ENCODE measurements at places on chromosomes 2 and 18.
A peak's percentile ranks its signal among the peaks of the same experiment; 100 is the strongest.

DNA sequence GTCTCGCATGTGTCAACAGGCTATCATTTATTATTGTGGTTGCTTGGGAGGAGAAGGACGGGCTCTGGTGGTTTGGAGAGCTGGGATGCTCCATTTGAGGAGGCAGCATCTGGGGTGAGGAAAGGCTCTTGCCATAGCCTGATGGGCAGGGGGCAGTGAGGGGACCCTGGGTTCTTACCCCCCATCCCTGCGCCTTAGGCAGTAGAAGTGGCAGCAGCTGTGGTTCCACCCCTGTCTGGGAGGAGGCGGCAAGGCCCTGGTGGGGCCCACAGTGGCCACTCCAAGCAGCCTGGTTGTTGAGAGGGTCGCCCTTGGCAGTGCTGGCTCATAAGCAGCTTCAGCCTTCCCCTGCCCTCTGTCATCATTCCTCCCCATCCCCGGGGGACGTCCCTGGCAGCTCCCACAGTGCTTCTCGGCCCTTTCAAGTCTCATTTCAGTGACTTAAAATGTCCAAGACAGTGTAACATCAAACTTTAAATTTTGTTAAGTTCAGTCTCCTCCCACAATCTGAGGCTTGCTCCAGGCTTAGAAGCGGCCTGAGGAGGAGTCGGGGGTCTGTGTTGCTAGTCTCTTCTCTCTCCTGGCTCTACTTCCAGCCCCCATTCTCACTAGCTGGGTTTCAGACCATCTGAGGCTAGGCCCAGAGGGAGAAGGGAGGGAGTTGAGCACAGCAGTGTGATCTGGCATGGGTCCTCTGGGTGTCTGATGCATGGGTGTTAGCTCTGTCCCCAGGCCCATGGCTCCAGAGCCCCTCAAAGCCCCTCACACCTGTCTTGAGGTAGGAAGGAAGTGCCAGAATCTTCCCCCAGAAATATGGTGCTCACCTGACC, 34.9 kb upstream of the PTPN4 start:
- no peak for DNase-seq

DNA sequence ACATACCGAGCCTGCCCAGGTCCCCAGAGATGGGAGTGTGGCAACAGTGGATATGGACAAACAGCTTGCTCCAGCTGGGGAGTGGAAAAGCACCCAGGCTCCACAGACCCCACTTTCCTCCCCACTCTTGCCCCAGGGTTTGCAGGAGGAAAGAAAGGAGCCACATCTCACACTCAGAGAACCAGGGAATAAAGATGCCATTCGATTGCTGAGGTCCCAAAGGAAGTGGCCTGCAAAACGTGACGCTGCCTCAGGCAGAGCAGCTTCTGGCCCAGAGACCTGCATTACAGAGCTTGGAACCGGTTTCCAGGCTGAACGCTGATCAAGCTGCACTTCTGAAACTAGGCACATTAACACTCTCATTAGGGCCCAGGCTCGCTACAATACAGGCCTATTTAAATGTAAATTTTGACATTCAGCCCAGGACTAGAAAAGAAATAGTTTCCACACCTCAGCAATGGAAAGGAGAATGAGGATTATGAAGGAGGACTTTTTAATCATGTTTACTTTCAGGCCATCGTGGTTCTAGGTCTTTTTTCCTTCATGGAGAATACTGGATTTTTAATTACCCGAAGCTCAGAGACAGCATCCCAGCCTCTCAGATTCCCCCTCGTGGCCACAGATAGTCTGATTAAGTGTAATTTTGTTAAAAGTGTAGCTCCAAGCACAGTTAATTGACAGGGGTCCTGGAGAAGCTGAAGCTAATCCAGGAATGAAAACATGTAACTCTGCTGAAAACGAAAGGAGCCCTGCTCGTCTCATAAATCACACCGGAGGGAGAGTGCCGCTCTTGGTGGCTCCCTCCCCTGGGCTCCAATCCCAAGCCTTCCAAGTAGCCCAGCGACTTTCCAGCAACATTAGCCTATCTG, 221.3 kb upstream of the RAB6C start:
- DNase-seq = peak; percentile 15

DNA sequence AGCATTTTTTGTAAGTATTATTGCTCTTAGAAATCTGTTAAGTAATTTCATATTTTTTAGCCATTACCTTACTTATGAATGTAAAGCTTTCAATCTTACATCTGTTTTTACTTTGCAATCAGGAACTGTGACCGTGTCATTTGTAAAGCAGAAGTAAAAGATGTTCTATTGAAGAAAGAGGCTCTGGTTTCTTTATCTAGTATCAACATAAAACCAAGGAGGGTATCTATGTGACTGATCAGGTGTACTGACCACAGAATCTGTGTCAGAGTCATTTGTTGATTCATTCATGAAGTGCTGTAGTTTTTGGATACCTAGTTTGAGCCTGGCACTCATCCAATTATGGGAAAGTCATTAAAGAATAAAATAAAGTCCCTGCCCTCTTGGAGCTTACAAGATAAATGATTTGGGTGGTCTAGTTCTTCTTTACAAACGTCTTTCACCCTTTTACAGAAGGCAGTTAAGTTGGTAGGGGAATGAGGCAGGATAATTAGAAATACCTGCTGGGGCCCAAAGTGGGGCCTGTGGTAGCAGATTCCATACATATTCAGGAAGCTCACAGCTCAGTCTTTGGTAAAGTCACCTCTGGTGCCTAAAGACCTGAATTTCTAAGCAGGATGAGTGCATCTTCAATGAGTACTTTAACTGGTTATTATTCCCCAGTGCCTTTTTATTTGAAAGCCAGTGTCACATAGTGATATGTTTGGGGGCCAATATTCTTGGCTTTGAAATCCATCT, 260.6 kb upstream of the NT5C1B start:
- DNase-seq = no peak

DNA sequence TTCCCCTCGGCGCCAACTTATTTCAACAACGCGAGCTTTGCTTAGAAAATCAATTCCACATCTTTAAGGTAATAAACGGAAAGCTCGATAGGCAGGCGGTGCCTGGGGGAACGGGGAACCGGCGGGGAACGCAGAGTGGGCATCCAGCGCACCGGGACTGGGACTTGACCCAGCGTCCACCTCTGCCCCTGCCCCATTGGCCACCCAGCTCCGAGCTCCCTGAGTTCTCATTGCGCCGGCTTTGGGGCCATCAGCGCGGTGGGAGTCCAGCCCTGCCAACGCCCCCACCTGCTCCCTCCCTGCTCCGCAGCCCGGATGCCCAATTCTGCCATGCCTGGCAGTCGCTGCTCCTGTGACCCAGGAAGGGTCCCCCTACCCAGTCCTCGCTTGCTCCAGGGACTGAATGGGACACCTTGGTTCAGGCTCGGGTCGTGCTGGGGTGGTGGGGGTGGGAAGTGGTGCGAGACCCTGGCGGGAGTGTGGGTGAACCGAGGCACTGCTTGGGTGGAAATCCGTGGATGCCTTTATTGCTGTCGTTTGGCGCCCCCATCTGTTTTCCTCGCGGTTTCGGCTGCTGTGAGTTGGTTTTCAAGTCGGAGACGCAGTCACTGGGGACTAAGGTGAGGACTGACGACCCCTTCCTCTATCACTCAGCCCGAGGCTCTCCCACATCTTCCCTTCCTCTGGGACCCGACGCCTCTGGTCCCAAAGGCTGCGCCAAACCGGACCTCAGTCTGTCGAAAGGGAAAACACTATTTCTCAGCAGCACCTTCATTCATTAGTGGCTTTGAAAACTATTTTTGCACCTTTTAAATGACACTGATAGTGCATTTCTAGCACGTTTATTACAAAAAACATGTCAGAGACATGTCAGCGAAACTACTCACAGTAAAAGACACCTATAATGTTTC, 2.4 kb upstream of the EVX2 start:
- DNase-seq = peak; percentile 58

DNA sequence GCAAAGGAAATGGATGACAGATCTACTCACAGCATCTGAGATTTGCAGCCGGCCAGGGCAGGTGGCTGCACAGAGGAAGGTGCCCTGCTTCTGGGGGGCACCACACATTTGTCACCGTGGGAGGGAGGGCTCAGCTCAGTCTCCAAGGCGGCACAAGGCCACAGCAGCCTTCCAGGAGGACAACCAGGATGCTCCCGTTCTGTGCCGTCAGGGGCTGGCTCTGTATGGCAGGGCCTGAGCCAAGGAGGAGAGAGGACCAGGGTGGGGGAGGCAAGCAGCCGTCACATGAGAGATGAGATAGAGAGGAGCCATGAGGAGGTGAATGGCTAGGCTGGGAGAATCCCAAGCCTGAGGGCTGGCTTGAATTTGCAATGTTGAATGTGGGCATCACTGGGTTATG, 4.6 kb upstream of the BOK start:
- no peak for DNase-seq

DNA sequence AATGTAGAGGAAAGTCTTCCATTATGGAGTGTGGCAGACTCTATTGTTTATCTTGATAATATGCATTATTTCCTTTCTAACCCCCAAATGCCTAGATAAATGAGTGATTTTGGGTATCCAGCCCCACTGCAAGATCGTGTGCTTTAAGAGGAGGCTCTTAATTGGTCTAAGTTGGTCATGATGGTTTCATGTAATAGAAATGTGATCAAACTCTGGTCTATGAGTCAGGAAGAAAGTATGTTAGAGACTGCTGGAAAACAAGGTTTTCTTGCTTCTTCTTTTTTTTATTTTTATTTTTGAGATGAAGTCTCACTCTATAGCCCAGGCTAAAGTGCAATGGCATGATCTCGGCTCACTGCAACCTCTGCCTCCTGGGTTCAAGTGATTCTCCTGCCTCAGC, 344.5 kb upstream of the TNP1 start:
- DNase-seq = no peak

DNA sequence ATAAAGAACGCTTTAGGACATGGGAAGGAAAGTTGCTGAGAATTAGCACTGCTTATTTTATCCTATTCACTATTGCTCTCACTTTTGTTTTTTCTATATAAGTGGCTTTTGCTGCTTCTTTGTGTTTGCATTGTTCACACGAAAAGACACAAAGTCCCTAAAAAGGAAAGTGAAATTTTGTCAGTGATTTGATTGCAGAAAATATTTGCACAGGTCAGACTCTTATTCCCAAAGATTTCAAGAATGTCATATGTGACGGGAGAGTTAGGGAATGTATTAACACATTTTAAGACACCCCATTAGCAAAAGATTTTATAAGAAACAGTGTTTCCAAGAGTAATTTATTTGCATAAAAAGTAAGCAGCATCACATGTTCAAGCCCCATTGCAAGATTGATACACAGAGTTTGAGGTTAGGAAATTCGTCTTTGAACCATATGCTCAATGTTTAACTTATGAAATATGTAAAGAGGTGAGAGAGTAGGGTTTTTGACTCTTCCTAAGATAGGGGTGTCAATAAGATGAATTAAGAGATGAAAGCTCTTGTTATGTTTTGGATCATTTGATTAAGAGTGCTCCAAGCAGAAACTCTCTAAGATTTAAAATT, 57.0 kb downstream of the CCDC102B start:
- DNase-seq = no peak

GRCh38 chr2:184346338-184346862, 251.9 kb upstream of the ZNF804A start:
- no peak for DNase-seq

- DNase-seq = no peak
Measured at GRCh38 chr2:189528617-189529016, 52.0 kb downstream of the SLC40A1 start.

GRCh38 chr2:237915576-237915975, 51.2 kb upstream of the UBE2F start:
- DNase-seq = no peak

GRCh38 chr2:75587954-75588587, 27.3 kb upstream of the EVA1A start:
- DNase-seq = no peak

GRCh38 chr2:69096326-69097095, 83.5 kb downstream of the ANTXR1 start:
- no peak for DNase-seq

DNA sequence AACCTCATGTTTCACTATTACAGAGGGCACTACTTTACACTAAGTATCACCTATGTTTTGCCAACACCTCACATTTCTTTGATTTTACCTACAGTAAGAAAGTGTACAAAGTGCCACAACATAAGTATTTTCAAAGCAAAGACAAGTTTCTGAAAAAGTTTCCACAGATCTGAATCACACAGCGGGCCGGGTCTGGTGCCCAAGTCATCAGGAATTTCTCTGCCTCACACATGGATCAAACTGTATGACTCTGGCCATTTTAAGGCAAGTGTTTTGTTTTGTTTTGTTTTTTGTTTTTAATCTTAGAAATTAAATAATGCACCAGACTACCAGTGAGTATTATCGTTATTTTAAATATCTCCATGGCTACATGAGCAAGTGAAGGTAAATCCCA, 73.4 kb downstream of the ZNF516 start:
- no peak for DNase-seq

- no peak for DNase-seq
Measured at GRCh38 chr18:6719910-6720683, 9.4 kb upstream of the ARHGAP28 start.

GRCh38 chr18:35324926-35325655, 19.1 kb downstream of the ZNF24 start:
- no peak for DNase-seq

GRCh38 chr2:155266583-155266982, 568.1 kb downstream of the KCNJ3 start:
- DNase-seq = peak; percentile 3

DNA sequence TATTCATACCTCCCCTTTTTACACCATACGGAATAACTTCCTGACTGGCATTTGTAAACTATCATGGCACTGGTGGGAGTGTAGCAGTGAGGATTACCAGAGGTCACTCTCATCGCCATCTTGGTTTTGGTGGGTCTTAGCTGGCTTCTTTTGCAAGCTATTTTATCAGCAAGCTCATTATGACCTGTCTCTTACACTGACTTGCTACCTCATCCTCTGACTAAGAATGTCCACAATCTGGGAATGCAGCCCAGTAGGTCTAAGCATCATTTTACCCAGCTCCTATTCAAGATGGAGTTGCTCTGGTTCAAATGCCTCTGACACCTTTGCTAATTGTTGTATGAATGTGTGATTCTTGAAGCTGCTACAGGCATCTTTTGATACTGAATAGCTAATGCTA, 950.8 kb upstream of the SLC39A10 start:
- DNase-seq = no peak

DNA sequence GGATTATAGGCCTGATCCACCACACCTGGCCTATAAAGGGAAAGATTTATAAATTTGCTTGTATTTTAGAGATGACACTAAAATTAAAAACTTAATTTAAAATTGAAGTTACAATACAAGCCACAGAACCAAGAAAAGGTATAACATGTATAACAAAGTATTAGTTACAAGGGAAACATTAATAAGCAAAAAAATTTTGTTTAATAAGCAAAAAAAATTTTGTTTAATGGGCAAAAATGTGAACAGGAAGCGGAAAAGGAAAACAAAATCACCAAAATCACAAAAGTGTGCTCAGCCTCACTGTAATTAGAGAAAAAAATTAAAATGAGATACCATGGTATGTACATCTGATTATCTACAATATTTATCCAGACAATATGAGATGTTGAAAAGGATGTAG, 15.9 kb upstream of the NDUFV2 start:
- no peak for DNase-seq

GRCh38 chr2:237895544-237896506, 36.4 kb downstream of the RAMP1 start:
- no peak for DNase-seq
